ENCODE measurements at places on chromosomes 2 and 18. TPM values are rescaled to one million over a fixed set of nuclear protein-coding genes. Genes with fewer than 3 reads are reported as not detected.

DNA sequence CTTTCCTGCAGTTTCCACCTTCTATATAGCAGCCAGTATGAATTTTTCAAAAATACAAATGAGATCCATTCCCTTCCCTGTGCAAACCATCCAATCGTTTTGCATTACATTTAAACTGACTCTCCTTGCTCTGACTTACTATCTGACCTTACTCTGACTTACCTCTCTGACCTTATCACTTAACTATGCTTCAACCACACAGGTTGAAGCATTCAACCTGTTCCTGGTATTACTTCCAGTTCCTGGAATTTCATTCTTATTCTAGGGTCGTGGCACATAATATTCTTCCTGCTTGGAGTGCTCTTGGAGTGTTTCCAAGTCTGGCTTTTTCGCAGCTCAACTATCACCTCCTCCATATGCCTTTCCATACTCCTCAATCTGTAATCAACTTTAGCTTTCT is 850.6 kb upstream of the CHAC2 start:
- DNase-seq, result no peak

DNA sequence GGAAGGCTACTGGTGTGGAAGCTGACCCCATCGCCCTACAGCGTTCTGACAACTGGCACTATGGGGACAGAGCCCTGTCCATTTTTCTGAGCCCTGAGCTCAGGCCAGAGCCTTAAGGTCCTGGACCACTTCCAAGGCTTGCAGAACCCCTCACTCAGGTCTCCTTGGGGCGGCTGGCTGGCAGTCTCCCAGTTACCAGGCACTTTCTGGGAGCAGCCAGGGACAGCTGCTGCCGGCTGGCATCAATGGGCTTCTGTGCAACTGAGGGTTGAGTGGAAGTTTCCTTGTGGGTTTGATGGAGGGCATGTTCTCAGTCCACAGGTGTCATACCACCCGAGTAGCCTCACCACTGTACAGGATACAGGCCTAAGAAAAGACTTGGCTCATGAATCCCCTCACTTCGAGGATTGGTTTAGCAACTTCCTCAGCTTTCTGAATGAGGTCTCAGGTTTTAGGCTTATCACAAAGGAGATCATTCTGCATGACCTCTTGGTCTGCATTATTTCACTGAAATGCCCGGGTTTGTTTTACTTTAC is 27.4 kb upstream of the WIPF1 start:
- no peak for DNase-seq

- no peak for DNase-seq
Observed at GRCh38 chr18:41265047-41265446, 690.0 kb upstream of the PIK3C3 start.

DNA sequence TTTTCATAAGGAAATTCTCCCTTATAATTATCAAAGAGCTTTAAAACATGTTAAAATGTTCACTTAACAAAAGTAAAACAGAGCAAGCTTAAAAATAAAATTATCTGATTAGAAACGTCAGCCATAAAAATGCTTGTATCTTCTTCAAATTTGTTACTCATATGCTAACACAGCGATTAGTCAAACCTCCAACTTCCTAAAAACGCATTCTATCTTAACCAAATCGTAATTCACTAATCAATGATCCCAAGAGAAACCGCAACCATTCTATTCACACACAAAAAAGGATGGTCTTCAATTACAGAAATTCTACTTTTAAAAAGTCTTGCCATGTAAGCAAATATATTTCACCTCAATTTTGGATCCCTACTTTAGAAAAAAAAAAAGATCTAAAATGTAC is 1.9 kb downstream of the STK17B start:
- DNase-seq, result no peak

DNA sequence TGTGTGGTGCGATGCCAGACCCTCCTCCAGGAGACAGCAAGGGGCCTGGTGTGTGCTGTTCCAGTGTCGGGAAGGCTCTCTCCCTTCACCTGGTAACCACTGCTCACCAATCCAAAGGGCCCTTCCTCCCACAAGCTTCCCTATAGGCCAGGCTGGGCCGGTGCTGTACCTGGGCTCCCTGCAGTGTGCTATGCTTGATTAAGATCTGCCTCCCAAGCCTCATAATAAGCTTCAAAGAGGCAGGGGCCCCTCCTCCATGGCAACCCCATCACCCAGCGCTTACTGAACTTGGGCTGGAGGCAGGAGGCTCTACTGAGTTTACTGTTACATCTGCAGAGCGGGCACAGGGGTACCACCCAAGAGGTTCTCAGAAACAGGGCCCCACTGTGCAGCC is 4.5 kb upstream of the MAL start:
- no peak for DNase-seq

DNA sequence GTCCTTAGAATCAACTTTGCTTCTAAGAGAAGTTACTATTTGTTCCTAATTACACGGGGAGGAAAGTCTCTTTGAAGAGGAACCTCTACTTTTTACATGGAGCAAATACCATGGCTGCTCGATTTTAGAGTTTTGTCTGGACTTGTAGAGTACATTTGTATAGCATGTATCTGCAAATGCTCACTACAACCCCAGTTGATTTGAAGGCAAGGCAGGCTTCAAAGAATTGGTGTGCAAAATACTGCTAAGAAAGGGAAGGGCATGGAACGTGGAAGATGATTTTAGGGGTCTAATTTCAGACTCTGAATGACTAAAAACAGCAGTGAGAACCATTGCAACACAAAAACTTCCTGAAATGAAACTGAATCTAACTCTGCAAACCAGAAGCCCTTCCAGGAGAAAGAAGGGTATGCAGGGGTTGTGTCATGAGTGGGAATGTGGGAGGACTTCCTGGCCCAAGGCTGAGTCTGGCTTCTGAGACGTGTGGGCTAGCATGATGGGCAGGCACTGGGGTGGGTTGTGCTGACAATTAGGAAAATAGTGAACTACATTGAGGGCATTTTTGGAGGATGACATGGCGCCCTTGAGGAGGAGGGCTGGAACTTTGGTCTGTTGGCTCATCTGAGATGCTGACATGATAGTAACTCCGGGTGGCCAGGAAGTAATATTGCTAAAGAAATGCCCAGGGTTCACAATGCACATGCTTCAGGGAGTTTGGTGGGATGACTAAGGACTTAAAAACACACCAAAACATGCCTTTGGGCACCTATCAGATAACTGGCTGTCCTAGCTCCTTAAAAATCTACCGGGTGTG is 18.9 kb upstream of the IL1R2 start:
- DNase-seq, result no peak

DNA sequence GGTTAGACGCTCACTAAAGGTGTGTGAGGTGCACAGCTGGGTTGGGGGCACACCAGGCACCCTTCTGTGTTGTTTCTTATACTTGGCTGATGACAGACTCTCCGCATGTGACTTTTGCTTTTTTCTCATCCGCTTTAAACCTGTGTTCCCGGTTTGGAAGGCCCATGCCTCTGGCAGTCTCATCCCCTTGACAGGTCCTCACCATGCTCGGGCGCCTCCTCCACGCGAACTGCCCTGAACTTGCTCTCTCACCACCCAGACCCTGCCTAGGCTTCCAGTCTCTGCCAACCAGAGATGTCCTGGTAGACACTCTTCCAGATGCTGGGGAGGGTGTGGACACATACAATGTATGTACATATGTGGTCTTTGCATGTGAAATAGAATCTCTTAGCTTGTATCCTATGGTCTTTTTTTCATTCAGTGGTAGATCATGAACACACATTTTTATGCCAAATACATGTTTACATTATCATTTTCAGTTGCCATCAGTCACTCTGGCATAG is 79.8 kb downstream of the LIMS1 start:
- DNase-seq, result no peak

MEX3C gene
- 7.5 TPM for polyA plus RNA-seq

- no peak for DNase-seq
Observed at GRCh38 chr2:239710953-239711861, 310.4 kb upstream of the HDAC4 start.

TRABD2A gene
- polyA plus RNA-seq, result 0.27 TPM

DNA sequence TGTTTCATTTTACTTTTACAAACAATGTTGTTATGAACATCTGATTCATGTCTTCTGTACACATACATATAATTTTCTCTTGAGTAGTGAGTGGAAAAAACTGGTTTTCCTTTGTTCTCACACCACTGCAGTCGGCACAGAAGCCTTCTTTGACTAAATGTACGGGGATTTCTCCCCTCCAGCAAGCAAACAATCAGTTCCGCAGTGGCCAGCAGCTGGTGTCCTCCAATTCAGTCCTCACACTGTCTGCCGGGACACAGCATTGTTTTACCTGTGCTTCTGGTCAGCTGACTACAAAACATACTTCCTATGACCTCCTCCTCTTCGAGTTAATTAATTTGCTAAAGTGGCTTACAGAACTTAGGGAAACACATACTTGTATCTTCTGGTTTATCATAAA is 202.8 kb downstream of the WDR7 start:
- no peak for DNase-seq

DNA sequence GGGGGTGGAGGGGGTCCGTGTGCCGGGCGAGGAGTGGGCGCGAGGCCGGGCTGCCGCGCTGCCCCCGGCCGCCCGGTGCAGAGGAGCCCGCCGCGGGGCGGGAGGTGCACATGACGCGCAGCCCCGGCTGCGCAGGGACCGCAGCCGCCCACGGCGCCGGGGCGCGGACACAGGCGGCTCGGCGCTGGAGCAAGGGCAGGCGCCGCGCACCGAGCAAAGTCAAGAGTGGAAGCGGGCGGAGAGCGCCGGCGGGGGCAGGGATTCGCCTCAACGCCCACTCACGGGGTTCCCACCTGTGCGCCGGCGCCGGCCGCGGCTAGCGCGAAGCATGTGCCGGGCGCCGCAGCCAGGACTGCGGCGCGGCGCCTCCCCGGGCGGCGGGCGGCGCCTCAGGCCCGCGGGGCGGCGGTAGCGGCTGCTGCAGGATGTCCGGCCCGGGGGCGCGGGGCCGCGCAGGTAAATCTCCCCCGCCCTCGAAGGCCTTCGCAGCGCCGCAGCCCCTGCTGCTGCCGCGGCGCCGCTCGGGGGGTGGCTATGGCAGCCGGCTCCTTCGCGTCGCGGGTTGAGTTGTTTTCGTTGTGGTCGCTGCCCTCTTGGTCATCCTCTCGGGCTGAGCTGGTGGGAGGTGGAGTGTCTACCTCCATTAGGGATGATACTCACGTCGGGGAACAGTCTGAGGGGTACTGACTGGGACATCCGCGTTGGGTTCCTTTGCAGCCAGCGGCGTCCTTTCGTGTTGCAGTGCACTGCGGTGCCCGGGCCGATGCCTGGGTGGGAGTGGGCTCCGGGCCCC is 216.3 kb upstream of the DTNA start:
- DNase-seq, result peak; percentile 62

DNA sequence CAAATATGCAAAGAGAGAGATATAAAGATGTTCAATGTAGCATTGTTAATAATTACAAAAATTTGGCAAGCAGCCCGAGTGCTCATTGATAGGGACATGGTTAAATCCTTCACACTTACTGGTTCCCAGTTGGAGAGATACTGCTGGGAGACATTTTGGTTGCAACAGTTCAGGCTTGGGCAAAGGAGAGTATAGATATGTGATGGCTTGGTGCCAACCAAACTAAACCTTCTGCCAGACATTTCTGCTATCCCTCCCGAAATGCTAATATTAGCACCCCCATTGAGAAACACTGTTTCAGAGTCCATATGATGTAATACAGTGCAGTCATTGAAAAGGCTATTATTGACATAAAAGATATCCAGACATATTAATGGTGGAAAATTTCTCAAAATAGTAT is 11.5 kb downstream of the GEN1 start:
- no peak for DNase-seq

GRHL1 gene
- polyA plus RNA-seq, result 2.4 TPM

DNA sequence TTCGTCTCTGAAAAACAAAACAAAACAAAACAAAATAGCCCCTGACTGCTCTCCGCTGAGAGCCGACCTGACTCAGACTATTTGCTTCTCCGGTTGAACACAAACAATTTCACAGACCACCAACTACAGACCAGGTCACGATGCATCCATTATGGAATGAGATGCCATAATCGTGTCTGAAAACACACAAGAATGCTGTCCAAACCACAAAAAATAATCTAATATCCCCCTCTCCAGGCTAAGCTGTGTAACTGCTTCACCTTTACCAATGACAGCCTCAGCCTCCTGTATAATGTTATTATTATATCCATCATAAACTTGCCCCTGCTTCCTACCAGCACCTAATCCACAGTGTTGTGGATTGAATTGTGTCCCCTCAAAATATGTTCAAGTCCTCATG is 114.7 kb downstream of the DNAH6 start:
- DNase-seq, result no peak

CDK15 gene
- polyA plus RNA-seq, result 0.11 TPM

DNA sequence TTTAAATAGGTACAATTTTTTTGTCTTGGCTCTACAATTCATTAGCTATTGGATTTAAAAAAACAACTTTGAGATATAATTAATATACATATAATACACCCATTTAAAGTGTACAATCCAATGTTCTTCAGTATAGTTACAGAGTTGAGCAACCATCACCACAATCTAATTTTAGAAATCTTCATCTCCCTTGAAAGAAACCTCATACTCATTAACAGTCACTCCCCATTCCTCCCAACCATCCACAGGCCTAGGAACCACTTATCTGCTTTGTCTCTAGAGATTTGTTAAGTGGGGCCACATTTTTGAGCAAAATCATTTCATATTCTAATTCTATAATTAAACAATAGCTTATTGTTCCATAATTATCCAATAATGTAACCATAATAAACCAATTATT is 32.6 kb downstream of the MRPL33 start:
- DNase-seq, result no peak

PCARE gene
- polyA plus RNA-seq, result 0.05 TPM

DNA sequence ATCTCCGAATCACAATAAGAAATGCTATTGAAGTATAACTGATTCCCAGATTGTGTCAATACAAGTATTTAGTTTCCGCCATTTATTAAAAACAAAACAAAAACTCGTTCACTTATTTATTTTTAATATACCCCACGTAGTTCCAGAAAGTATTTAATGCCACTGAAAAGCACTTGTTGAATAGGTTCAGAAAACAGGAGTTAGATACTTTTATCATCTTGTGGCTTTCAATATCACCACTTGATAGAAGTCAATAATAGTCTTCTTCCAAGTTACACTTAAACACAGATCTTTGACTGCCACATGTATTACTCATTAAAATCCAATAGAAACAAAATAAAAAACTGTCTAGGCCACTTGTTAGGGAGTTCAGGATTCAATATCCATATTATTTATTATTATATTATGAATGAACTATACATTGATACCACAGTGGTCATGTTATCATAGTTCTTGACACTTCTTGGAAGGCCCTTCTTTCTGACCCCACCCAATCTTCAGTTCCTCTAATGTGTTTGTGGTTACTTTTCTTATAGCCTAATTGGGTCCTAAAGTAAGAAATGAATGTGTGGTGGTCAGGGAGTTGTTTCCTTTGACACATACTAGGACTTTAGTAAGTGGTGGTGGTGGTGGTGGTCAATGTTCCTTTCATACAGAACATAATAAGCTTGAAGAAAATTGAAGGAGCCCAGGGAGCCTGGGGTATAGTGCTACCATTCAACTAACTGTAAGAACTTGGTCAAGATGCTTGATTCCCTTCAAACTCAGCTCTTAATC is 221.3 kb upstream of the ITGA4 start:
- no peak for DNase-seq
